ENCODE measurements at places on chromosomes 2 and 18.

- DNase-seq = no peak
Observed at GRCh38 chr2:234245945-234246344, 195.4 kb downstream of the SPP2 start.

DNA sequence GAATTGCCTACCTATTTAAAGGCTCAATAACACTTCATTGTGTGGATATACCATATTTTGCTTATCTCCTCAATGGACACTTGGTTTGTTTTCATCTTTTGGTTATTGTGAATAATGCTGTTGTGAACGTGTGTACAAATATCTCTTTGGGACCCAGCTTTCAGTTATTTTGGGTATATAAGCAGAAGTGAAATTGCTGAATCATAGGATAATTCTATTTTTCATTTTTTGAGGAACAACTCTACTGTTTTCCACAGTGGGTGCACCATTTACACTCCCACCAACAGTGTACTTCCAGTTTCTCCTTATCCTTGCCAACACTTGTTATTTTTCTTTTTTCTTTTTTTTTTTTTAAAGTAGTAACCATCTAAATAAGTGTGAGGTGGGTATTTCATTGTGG lies 29.0 kb downstream of the PTPN4 start:
- no peak for DNase-seq

DNA sequence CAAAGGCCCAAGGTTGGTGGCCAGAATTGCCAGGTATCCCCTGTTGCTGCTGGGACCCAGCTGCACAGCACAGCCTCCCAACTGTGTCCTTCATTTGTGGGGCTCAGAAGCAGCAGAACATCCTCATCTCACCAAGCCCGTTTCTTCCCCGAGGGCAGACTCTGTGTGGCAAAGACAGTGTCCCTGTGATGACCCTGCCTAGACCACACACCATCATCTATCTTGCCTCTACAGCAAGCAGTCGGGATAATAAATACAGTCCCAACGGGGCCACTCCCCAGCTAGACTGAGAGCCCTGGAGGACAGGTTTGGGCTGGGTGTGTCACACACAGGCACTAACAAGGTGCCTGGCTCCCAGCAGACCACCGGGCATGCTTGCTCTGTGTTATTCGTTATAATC lies 93.4 kb downstream of the PTGR3 start:
- DNase-seq = no peak

- DNase-seq = no peak
Observed at GRCh38 chr2:233300401-233300800, 7.2 kb upstream of the SAG start.

DNA sequence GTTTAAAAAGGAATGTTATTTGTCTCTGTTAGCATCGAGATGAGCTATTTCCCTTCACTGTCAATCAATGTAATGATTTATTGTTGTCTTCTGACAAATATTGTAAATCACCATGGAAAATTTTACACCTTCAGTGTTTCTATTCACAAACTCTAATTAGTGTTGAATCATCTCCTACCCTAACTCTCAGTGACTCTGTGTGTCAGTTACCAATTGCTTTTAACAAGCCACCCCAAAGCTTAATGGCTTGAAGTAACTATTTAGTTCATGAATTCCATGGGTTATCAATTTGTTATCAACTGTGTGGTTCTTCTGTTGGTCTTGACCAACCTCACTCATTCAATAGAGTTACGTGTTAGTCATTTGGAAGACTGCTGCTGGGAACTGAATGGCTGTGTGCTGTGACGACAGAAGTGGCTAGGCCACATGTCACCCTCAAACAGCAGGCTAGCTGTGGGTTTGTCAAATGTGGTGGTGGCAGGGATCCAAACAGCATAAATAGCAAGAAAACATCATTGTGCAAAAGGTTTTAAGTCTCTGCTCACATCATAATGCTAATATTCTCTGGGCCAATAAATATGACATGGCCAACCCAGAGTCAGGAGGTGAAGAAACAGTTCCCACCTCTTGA lies 910.8 kb upstream of the CDH2 start:
- no peak for DNase-seq
